ENCODE measurements at places on chromosomes 12 and 14.

DNA sequence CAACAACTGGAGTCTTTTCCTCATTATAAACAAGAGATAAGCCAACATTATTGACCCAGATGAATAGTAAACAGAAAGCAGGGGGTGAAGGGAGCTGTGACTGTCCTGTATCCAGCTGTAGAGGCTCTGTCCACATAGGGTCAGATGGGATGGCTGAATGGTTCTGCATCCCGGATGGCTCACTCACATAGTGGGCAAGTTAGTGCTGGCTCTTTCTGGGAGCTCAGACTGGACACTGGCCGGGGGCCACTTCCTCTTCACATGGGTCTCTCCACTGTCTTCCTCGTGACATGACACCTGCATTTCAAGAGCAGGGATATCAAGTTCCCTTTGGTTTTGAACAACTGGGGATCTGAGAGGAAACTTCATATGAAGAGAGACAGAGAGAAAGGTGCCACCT, 969.6 kb upstream of the TMEM132C start:
- DNase-seq: no peak

GRCh38 chr14:80055667-80056496, 155.4 kb downstream of the DIO2 start:
- DNase-seq: no peak

DNA sequence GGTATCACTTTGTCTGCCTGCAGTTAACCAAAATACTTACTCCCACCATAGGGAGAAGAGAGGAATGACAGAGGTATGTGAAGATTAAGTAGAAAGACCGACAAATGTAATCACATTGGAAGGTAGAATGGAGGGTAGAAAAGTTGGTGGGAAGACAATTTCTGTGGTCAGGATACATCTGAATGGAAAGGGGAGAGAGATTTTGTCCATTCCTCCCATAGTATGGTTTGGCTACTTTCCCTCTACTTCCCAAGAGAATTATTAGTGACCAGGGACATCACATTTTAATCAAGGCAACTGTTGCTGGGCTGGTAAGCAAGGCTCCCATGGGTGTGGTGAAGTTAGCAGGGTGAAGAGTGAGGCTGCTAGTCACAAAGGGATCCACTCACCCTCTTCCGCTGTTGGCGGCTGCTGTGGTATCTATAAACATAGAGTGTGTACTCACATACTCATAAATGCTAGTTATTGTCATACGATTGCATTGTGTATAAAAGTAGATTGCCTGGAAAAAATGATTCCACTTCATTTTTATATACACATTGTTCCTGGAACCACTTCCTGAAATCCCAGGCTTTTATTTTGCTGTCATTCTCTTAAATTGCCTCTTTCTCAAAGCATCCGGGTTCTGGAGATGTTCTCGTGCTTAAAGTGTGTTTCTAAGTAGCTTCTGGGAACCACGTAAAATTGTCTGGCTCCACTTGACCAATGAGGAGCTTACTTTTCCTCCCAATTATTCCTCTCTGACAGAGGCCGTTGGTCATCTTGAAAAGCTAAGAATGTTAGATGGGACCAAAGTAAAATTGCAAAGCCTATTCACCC, 413.1 kb downstream of the ZFP36L1 start:
- peak; percentile 11 for DNase-seq

DNA sequence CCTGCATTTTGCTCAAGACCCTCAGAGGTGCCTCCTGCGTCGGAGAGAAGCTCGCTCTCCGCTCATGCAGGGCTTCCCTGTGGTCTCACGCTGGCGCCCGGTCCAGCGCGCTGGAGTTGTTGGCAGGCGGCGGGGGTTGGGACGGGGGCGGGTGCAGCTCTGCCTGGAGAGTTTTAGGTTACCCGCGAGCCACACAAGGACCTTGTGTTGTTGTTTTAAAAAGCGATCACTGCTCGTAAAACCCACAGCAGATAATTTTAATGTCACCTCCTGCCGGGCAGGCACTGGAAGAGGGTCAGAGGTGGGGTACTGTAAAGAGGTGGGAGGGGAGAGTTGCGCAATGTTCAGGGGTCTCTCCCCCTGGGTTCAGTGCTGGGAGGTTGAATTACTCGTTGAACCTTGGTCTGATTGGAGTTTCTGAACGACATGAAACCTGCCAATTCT, 850 bp downstream of the SMOC1 start:
- DNase-seq: no peak

- no peak for DNase-seq
Measured at GRCh38 chr14:91140672-91141071, 26.8 kb downstream of the DGLUCY start.

GRCh38 chr12:131634037-131634436, 76.9 kb upstream of the SFSWAP start:
- no peak for DNase-seq

Measured in stimulated activated naive CD4-positive, alpha-beta T cell treated with Interleukin-2 at 50 U/mL for 16 hours (primary cell).